Ascending aorta (tissue), 2 donors: ENCODE measurements at places on chromosomes 4 and X. TPM values are rescaled to one million over a fixed set of nuclear protein-coding genes. Genes with fewer than 3 reads are reported as not detected.

PDZD4 gene
- total RNA-seq = 23.2 TPM

CYLC1 gene
- not detected for total RNA-seq

SFRP2 gene
- 56.2 TPM for total RNA-seq

GAGE12J gene
- not detected for total RNA-seq

UPF3B gene
- total RNA-seq = not detected

DNA sequence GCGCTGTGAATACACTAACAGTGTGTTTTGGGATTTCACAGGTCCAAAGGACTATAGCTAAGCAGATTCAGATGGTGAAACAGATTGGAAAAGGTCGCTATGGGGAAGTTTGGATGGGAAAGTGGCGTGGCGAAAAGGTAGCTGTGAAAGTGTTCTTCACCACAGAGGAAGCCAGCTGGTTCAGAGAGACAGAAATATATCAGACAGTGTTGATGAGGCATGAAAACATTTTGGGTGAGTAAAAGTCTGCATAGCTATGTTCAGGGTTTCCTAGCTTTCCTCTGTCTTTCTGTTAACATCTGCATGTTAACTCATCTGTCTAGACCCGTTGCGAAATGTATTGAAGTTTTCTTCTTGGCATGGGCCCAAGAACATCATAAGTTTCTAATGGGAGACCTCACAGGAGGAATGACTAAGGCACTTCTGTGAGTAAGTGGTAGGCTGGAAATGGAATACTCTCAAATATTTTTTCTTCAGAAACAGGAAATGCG is 372.1 kb downstream of the BMPR1B start:
- peak overlapping the region; percentile 45 for H3K4me3 ChIP-seq
- peaks cover 6% of the 10 kb centered on the region for H3K36me3 ChIP-seq
- H3K4me1 ChIP-seq = no peaks in the 10 kb centered on the region
- peak overlapping the region; percentile 54 for H3K27ac ChIP-seq
